Body of pancreas (tissue), 4 donors: ENCODE measurements at places on chromosomes 5 and 9.

DNA sequence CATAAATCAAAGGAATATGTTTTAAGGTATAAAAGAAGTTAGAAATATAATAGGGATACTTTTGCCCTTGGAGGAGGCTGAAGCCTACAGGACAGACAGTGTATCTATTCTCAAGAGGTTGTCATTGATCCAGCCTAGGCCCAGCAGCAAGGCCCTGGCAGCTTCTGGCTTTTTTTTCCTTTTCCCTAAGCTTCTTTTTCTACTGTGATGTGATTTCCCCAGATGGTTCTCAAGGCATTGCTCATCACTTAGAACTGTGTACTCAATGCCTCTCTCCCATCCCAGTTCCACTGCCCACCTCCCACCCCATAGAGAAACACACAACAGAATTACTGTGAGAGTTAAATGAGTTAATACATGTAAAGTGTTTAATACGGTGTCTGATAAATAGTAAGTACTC is 88.6 kb downstream of the SLC44A1 start:
- DNase-seq, result no peak

DNA sequence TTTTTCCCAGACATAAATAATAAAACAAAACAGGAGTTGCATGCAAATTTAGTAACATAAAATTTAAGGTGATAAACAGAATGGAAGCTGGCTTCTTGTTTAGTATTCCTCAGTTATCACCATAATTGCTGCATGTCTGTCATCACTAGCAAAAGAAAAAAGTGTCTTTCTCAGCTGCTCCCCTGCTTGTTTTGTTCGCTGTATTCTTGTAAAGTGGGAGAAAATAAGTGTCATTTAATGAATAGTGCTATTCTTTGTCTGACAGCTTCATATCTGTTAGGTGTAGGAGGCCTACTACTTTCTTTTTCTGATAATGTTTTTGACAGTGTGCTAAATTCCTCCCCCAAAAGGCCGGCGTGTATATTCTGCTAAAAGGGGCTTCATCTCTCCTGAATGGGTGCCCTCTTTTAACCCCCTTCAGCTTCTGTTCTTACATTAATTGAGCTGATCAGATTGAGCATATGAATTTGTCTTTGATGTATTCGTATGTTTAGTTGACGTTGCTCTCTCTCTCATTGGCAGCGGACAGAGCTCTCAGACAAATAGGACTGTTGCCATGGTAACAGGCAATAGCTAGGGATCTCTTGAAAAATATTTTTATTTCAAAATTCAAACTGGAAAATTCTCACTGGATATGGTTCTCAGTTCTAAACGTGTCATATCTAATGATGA is 303.8 kb downstream of the KIAA0825 start:
- DNase-seq, result no peak

GRCh38 chr5:1441166-1441865 is 3.9 kb downstream of the SLC6A3 start:
- DNase-seq, result no peak

DNA sequence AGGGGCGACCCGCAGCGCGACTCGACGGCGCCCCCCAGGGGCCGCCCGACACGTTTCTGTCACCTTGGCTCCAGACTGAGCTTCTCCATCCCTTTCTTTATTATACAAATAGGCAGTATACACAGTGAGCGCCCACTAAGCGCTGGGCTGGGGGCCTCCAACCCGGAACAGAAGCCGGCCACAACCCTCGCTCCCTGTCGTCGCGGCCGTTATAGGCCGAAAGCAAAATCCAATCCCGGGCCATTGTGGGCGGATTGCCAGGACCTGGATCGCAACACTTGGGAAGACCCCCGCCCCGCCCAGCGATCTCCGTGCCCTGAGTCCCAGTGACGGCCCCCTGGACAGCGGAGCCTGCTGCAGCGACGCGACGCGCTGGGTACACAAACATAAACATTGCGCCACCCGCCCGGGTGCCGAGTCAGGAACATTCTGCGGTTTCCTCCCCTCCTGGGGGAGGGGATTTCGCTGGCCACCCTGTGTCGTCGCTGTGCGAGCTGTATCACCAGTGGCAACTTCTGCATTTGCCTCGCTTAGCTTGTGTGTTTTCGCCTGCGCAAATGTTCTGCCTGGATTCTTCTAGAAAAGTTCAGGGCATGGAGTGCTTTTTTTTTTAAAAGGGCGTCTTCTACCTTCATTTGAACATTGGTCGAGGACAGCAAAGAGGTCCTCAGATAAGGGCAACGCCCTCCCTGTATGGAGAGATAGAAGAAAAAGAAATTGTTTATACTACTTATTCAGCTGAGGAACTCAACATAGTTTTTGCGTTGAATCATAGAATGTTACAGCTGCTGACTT is 1.3 kb upstream of the DUSP1 start:
- peak; percentile 82 for DNase-seq

- no peak for DNase-seq
These were observed 708 bp downstream of the SPOUT1 start for GRCh38 chr9:128828719-128829452.

DNA sequence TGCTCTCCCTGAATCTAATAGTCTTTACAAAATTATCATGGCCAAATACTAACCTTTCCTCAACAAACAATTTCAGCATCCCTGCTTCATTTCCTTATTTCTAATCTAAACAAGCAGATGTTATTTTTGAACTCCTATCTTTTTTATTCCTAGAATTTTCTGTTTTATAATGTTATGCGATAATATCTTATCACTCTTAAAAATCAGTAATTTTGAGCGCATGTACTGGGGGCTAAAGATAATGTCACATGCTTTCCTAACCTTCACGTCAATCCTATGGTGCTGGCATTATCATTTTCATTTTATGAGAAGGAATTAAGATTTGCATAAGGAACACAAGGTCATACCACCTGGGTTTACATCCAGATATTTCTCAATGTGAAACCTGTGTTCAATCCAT is 648.0 kb downstream of the BRINP1 start:
- DNase-seq, result no peak
